CD4-positive, alpha-beta T cell (primary cell): ENCODE measurements at places on chromosomes 7 and 10.

GRCh38 chr10:115572740-115573455 is 479.7 kb downstream of the ATRNL1 start:
- DNase-seq = no peak

GRCh38 chr7:36601601-36602000 is 122.7 kb downstream of the AOAH start:
- DNase-seq = no peak

GRCh38 chr7:40213856-40214255 is 79.1 kb downstream of the SUGCT start:
- no peak for DNase-seq

- peak; percentile 37 for DNase-seq
These were observed 765 bp downstream of the PFKFB3 start for GRCh38 chr10:6203331-6204062.
